ENCODE measurements at places on chromosomes 5 and 9.

GRCh38 chr9:86563350-86563749, 209.1 kb upstream of the TUT7 start:
- no peak for DNase-seq

DNA sequence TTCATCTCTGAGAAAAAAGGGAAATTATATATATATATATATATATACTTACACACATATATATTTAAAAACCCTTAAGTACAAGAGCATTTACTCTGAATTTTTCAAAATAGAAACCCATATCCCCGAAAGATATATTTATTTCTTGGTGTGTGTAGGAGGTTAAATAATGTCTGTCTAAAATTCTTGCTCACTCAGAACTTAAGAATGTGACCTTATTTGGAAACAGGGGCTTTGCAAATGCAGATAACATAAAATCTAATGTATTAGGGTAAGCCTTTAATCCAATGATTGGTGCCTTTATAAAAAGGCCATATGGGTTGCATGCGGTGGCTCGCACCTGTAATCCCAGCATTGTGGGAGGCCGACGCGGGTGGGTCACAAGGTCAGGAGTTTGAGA, 517.3 kb upstream of the TLE4 start:
- no peak for DNase-seq

DNA sequence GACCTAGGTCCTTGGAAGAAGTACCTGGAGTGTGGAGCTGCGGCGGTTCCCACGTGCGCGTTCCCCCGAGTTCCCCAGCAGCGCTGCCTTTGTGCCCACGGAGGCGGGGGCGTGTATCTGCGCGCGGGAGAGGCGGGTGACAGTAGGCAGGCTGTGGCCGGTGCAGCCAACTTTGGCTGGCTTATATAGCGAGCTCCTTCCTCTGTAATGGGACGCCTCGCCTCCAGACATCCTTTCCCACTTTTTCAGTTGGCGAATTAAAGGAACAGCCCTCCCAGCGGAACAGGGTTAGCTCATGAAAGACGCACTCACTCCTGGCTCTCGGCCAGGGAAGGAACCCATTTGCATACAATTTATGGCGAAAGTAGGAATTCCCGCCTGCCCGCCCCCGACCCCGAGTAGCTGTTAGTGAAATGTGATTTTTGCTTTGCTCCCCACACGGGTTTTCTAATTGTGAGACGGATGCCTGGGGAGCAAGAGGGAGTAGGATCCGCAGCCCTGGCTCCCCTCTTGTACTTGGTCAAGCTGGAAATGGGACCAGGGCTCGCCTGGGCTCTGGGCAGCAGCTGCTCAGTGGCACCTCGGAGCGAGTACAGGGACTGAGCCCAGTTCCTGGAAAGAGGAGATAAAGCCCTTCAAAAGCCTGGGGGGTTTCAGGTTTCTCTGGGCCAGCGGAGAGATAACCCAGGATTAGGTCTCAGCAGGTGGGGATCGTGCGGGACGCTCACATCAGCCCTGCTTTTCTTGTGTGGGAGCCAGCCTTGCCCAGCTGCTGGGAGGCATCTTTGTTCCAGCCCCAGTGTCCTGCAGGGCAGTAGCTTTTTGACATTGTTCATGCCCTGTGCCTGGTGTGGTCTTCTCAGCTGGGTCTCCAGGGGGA, at the start of gene TNC:
TNC (minus strand) TSS at position 159 of the 880 bp plus-strand sequence. CDS start 27,139 bp downstream, outside the sequence.
- DNase-seq, result peak; percentile 64

DNA sequence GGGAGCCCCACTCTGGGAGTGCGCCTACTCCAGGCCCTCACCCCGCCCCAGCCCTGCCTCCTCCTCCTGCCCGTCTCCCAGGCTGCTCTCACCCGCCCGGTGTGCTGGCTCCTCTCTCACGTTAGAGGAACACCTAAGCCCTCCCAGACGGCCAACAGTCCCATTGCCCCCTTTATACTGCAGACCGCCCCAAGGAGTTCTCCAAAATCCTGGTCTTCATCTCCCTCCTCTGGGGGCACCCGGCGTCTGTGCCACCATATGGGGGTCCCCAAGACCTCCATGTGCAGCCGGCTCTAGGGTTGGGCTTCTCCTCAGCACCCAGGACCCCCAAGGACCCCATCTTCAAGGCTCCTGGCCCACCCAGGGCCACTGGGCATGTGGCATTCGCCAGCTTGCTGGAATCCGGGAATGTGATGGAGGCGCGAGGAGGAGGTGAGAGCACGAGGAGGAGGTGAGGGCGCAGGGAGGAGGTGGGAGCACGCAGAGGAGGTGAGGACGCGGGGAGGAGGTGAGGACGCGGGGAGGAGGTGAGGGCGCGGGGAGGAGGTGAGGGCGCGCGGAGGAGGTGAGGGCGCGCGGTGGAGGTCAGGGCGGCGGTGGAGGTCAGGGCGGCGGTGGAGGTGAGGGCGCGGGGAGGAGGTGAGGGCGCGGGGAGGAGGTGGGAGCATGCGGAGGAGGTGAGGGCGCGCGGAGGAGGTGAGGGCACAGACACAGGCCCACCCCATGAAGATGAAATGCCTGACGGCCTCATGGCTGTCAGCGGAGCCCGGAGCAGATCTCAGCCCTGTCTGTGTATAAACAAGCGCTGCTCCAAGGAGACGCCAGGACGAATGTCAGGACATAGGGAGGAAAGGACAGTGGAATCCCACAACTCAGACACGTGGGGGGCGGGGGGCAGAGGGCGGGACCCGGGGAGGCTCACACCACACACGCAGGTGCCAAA, 41.2 kb downstream of the EXD3 start:
- DNase-seq, result no peak

GRCh38 chr9:136020206-136020605, 59.0 kb upstream of the UBAC1 start:
- DNase-seq, result no peak

- DNase-seq, result no peak
These were observed at the start of gene PLEKHG4B for GRCh38 chr5:91556-92263. PLEKHG4B (plus strand) TSS chr5:92168; CDS start chr5:92232, 64 bp downstream.

DNA sequence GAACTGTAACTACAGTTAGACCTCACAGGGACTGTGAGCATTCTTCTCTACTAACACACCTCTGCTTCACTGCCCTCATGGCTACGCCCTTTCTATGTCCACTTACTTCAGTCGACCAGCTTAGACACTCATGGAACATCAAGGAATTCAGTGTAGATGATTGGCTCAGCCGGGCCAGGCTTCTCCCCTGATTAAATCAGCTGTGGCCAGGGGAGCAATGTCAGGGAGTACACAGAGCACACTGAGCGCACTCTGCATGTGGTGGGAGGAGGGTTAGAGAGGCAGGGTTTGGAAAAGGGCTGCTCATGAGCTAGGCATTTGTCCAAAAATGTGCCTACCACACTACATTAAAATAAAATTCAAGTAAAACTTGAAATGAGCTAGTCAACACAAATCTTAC, 400.5 kb downstream of the ARRDC3 start:
- peak; percentile 28 for DNase-seq

DNA sequence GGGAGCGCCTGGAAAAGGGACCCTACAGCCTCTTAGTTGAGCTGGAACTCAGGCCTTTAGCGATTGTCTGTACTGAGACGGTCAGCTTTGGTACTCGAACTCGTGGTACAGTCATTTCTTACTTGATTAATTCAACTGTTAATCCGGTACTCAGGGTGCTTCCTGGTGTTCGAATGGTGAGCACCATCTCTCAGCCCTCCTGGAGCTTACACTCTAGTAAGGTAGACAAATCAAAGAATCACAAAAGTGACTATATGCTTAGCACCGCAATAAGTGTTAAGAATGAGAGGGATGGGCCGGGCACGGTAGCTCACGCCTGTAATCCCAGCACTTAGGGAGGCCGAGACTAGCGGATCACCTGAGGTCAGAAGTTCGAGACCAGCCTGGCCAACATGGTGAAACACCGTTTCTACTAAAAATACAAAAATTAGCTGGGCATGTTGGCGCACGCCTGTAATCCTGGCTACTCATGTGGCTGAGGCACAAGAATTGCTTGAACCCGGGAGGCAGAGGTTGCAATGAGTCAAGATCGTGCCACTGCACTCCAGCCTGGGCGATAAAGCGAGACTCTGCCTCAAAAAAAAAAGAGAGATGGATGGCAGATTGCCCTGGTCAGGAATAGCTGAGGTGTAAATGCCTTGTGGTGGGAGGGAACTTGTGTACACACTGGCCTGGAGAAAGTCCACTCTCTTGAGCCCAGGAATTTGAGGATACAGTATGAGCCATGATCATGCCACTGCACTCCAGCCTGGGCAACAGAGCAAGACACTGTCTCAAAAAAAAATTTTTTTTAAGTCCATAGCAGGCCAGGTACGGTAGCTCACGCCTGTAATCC, 981 bp downstream of the TCOF1 start:
- no peak for DNase-seq

GRCh38 chr9:127049044-127049443, 73.4 kb downstream of the ANGPTL2 start:
- DNase-seq, result peak; percentile 62

- no peak for DNase-seq
These were observed 45.7 kb upstream of the FAM170A start for GRCh38 chr5:119583684-119584083.

GRCh38 chr5:15105799-15106393, 234.3 kb upstream of the ANKH start:
- peak; percentile 24 for DNase-seq

DNA sequence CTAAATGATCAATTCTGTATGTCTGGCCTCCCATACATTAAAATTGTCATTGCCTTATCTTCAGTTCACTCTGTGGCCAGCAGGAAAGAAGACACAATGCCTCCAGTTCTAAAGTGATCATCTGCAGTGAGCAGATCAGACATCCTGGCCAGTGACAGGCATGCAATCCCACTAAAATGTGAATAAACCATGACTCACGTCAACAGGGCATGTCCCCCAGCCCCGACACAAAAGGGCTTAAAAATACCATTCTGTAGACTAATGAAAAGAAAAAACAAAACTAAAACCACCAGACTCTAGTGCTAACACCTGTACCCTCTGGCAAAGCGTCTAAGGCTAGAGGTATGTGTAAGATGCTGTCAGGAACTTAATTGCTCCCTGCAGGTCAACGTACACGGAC, 38.5 kb downstream of the DDX31 start:
- no peak for DNase-seq

- DNase-seq, result no peak
These were observed 129.3 kb upstream of the SLC44A1 start for GRCh38 chr9:105114964-105115728.

DNA sequence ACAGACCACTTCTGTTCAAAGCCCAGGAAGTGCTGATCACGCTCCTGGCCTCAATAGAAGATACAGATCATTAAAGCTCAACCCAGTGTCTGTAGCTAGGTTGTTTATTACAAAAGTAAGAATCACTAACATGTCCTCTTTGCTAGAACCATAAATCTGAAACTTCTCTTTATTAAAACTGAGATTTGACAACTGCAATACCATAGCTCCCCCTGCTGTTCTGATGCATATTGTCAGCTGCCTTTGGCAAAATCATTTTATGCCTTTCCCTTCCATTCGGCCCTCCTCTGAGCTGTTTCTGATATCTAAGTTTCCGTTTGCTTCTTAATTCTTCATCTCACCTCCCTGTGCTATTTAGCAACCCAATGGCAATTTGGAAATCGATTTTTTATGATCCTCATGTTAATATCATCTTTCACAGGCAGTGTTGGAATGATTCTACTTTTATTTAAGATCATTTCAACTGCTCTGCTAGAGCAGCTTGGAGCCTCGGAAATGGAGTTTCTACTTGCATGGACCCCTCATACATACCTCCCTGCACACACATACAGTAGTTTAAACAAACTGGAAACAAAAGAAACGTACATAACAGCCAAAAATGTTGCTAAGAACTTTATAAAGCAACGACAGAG, 998.8 kb downstream of the MAT2B start:
- peak; percentile 38 for DNase-seq

DNA sequence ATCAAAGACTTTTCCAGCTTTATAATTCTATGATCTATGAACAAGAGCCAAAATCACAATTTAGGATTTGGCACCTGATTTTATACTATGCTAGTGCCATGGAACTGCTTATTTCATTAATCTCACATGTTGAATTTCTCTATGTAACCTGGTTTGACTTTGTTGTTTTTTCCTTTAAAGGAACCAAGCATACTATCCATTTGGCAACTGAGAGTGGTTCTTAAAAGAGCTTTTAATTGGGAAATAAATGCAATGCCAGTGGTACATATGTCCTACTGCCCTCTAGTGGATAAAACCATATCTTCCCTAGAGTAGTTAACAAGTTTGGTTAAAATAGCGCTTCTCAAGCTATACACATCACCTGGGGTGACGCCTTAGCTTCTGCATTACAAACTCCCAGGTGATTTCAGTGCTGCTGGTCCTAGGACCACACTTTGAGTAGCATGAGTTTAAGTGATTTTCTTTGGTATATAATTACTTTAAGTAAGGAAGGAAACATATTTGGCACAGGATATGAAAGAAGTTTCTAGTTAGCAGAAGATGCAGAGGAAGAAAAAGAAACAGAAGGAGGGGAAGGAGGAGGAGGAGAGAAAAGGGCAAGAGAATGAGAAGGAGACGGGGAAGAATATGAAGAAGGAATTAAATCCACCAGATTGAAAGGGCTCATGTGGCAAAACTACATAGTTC, 56.8 kb downstream of the FGF10 start:
- DNase-seq, result no peak

DNA sequence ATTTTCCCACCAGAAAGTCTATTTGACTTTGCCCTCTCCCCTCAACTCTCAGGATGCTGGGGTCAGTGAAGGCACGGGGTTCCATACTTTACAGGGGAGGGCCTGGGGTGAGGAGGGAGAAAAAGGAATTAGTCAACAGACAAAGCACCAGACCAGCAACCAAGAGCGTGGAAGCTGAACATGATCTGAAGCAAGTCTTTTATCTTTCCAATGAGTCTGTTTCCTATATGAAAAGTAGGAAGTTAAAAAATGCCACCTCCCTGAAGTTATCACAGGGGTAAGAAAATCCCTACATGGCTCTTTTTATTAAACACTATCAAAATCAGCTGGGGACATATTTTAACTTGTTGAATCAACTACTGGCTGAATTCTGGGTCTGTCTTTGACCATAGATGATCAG, 337.0 kb downstream of the TRPM3 start:
- no peak for DNase-seq

- DNase-seq, result peak; percentile 97
These were observed at the start of gene SGCD for GRCh38 chr5:156326718-156327259. SGCD (plus strand) TSS chr5:156327164.

DNA sequence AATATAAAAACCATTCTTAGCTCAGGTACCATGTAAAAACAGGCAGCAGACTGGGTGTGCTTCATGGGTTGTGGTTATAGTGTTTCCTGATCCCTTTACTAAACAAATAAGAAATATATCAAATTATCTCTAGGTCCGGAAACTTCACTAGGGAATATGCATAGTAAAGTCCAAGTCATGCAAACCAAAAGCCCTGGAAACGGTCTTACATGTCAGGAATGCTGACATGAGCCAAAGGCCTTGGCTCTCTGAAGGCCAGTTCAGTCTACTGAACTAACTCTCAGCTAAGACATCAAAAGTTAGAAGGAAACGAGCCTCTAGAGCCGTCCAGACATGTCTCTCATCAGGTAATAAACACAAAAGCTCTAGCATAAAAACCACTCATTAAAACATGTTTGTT, 778.9 kb upstream of the ZNF608 start:
- DNase-seq, result no peak

DNA sequence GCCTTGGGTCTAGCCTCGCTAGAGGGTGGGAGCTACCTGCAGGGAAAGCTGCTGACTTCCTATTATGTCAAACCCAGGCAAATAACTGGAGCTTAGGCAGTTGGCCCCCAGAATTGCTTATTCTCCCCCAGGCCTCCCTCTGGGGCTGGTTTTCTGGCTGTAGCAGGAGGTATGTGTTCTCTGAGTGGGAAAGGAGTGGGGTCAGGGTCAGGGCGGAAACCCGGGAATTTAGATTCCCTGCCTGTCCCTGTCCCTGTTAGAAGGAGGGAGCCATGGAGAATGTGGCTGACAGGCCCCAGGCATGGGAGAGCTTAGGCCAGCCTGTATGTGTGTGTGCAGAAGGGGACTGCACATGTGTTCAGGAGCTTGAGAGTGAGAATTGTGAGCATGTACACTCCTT, 13.6 kb upstream of the CXXC5 start:
- no peak for DNase-seq

GRCh38 chr5:20515606-20516005, 527.6 kb upstream of the CDH18 start:
- no peak for DNase-seq
